ENCODE measurements at places on chromosomes 2 and 18.

- no peak for DNase-seq
Measured at GRCh38 chr2:171480908-171481307, 41.4 kb upstream of the CYBRD1 start.

- DNase-seq: no peak
Measured at GRCh38 chr18:76260941-76261472, 234.0 kb downstream of the ZNF516 start.

DNA sequence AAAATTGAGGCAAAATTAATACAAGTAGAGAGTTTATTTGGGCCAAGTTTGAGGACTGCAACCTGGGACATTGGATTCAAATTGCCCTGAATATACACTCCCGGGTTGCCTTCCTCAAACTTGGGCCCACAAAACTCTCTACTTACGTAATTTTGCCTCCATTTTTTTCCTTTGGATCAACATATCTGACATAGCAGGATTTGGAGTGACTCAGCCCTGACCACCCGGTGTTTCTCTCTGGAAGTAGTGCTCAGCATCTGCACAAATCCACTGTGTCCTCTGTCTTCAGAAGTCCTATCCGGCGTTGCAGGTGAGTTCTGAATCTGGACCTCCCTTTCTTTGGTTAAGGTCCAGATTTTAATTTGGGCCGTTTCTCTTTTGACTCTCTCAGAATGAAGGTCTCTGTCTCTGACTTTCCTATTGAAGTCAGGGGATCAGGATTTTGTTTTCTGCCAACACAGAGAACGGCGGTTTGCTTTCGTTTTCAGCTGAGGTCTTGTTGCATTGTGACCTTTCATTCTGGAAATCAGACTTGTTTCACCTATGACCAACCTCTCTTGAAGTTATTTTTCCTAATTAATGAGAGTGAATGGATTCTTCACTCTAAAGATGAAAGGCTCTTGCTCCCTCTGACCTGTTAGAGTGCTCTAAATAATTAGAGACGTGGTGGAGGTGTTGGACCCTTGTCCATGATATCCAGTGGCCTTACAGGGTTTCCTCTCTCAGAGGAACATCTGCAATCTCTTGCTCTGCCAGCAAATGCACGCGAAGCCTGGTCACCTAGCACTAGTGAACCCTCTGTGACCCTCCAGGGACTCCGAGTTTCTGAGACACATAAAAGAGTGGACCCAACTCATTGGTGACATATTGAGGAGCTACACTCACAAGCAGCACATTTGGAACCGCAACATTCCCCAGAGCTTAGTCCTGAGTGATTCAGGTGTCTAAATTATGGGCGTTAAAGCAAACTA, 13.6 kb downstream of the TCF23 start:
- no peak for DNase-seq

GRCh38 chr2:208326016-208326415, 60.0 kb downstream of the PIKFYVE start:
- no peak for DNase-seq

DNA sequence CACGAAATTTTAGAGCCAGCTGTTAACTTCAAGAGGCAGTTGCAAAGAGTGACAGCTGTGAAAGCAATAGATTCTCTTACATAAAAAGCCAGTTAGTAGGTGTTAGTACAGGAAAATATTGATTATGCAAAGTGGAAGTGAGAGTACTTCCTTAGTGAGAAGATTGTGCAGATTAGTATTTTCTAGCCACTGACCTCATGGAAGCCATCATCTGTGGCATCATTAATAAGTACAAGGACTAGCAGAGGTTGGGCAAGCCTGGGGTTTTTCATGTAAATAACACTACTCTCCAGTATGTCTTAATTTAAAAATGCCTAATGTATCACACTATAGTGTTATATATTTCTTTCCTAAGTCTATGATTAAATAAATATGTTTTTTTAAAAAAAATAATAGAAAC, 166.2 kb upstream of the DTNA start:
- no peak for DNase-seq

GRCh38 chr18:9691235-9691634, 16.9 kb upstream of the RAB31 start:
- DNase-seq: no peak

- no peak for DNase-seq
Measured at GRCh38 chr18:64438178-64438577, 289.3 kb upstream of the LINC00305 start.

DNA sequence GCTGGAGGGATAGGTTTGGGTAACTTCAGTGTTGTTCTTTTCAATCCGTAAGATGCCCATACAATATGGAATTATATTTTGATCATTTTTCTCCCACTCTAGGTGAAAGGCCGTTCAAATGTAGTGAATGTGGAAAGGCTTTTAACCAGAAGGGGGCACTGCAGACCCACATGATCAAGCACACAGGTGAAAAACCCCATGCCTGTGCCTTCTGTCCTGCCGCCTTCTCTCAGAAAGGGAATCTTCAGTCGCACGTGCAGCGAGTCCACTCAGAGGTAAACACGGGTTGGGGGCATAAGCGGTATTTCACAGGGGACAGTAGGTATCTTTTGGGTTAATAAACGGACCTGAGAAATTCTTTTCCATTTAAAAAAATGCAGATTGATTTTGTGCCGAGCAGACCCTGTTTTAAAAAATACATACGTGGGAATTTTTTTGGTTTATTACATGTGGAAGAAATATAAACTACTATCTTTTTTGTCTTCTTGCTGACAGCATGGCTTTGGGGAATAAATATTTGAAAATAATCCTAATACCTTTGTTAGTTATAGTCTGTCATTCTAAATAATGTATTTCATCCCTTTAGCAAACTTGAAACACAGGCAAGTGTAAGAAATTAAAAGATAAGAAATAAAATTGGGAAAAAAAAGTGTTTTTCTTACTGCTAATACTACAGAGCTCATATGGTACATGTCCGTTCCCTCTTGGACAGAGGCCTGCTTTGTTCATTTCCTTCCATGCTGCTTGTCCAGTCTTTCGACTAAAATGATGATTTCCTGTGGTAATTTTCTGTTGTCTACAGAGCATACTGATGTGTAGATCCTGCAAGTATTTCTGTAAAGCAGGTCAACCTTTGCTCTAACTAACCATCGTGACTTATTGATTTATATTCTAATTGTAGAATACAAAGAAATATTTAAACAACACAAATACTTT, 53.3 kb downstream of the ZNF236 start:
- peak; percentile 64 for DNase-seq

GRCh38 chr2:139940686-139941085, 1160.5 kb upstream of the NXPH2 start:
- no peak for DNase-seq

GRCh38 chr2:16013359-16013911, 73.1 kb downstream of the MYCN start:
- no peak for DNase-seq

DNA sequence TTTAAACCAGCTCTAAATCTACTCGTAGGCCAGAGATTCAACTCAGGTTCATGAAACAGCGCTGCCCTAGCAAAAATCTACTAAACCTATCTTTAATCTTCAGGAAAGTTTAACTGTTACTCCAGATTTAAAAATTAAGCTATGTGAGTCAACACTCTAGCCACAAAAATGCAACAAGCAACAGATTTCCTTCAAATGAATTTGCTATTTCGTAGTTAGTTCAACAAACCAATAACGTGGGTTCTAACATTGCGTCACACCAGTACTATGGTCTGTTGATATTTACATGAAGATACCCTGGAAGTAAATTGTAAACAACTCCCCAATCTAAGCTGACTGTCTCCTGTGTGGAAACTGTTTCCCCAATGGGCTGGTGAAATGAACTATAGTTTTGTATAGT, 71.2 kb downstream of the FIGN start:
- DNase-seq: no peak

- no peak for DNase-seq
Measured at GRCh38 chr18:36658611-36659010, 170.2 kb downstream of the TPGS2 start.

- DNase-seq: no peak
Measured at GRCh38 chr18:79598633-79599175, 80.9 kb upstream of the CTDP1 start.
